ENCODE measurements at places on chromosomes 7 and 10.

DNA sequence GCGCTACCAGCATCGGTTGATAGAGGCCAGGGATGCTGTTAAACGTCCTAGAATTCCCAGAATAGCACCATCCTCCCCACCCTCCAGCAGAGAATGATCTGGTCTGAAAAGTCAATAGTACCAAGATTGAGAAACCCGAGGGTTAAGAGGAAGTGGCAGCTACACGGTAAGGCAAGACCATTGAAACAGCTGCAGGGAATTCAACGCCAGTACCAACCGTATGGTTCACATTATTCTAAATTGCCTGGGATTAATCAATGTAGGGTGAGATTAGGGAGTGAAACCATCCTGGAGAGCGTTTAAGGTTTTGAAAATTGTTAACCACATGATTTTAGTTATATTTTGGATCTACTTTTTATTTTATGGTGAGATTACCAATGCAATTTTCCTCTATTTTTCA lies 352.2 kb downstream of the PRPF18 start:
- no peak for DNase-seq

DNA sequence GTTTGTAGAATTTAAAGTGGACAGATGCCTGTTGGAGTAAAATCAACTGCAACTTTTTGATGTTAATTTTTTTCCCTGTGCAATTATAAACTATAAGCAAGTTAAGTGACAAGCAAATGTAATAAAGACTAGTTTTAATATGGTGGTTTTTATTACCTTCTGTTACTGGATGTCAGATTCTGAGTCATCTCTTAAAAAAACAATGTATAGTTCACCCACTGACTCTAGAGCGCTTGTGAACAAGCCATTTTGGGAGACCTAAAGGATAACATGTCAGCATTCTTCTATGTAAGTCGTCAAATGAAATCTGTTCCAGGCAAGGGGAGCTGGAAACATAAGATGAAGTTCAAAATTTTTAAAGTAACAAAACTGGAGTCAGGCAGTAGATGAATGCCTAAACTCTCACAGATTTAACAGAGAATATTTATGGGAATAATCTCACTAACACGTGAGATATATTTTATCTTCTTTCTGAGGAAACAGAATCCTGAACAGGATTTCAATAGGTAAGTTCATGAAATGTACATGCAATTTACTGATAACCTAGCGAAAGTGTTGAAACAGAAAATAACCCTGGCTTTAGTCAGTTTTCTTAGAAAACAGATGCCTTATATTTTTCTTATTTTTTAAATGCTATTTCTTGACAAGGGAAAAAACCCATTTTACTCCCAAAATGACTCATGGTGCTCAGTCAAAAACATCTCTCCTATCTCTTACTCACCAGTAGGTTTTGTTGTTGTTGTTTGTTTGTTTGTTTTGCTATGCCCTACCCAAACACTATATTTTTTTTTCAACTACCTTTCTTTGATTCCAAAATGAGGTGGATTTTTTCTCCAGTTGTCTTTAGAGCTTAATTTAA lies 91.7 kb downstream of the SLC39A12 start:
- no peak for DNase-seq

- peak; percentile 78 for DNase-seq
These were observed 804 bp downstream of the FRAT1 start for GRCh38 chr10:97319671-97320479.

DNA sequence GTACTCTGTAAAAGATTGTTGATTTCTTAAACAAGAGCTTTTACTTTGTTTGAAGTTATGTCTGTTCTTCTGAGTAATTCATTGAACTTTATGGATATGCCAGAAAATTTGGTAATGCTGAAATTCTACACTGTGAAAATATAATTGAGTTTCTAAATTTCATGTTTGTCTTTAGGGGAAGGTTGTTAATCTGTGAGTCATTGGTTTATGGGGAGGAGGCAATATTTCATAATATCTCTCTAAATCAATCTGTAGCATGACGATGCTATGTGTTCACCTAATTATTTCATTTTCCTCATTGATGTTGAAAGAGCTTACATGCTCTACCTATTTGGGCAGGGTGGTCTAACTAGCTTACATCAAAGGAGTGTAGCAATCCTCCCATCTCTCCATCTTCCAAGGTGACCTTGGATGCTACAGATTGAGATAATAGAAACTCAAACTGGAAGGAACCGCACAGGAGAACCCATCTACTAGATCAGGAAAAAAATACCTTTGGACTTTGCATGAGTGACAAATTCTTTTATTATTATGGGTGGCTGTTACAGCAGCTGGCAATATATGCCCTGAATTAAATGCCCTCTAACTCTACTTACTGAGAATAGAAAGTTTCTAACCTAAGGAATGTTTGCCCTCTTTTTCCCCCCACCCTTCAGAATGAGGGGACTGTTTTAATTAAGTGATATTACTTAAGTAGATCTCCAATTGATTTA lies 8.4 kb upstream of the SNX13 start:
- no peak for DNase-seq

GRCh38 chr10:22761569-22762220 lies 47.3 kb upstream of the PIP4K2A start:
- DNase-seq: no peak

- no peak for DNase-seq
These were observed 448.2 kb upstream of the FOXK1 start for GRCh38 chr7:4233621-4234497.

DNA sequence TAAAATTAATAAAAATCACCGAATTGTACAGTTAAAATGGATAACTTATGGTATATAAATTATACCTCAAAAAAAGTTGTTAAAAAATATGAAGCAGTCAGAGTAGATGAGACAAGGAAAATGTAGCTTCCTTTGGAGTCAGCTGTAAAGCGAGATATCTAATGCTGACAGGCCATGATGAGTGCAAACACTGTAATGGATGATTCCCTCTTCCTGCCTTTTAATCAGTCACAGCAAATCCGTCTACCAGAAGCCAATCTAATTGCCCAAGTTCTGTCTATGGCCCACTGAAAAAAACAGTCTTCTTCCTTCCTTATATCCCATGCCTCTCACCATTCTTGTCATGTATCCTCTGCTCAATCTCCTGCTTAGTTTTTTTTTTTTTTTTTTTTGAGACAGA lies 59.9 kb upstream of the DNAJB12 start:
- no peak for DNase-seq

- DNase-seq: peak; percentile 67
These were observed at the start of gene GSDME for GRCh38 chr7:24757353-24758275. TSS of gene GSDME (minus strand) at chr7:24757464. CDS start at chr7:24749774, 7,690 bp downstream.

GRCh38 chr10:99711129-99711719 lies 20.7 kb downstream of the COX15 start:
- DNase-seq: no peak

GRCh38 chr7:30954914-30955313 lies 8.8 kb upstream of the GHRHR start:
- no peak for DNase-seq
